Omental fat pad (tissue), 4 donors: ENCODE measurements at places on chromosomes 1 and 21.

DNA sequence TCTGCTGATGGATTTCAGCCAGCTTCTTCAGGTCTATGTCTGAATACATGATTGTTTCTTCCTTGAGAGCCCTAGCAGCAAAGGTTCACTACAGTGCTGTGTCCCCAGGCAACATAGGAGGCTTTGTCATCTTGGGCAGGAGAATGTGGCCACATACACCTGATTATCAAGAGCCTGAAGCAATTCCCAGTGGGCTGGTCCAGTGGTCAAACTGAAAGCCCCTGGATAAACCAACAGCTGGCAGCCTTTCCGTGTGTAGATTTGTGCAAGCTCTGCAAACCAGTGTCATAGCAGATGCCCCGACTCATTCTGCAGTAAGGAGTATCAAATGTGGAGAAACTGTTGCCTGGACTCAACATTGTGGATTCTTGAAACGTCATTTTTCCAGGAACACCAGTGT is 2.3 kb upstream of the GIPC2 start:
- DNase-seq, result no peak

DNA sequence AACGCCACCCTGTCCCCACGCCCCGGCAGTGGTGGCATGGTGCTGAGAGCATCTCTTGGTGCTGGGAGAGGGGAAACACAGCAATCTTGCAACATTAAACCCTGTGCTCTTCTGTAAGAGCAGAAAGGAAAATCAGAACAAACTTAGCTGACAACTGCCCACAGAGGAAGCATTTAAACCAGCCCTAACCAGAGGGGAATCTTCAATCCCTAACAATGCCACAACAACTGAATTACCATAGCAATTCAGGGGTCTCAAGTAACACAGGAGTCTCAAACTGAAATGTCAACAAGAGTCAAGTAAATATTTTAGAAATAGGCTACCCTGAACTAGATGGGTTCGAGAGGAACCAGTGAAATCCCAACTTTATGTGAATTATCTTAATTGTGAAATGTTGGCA is 1983.6 kb downstream of the NCAM2 start:
- no peak for DNase-seq

DNA sequence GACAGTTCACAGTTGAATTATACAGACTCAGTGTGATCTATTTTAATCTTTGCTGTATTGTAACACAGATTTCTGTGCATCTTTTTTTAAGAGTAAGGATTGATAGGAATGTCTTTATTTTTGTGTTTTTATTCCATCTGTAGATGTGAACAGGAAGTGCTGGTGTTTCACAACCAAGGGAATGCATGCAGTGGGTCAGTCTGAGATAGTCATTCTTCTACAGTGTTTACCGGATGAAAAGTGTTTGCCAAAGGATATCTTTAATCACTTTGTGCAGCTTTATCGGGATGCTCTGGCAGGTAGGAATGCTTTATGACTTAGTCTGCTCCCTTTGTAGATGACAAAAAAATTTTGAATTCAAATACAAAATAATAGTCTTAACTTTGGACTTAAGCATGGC is 84.5 kb downstream of the CC2D1B start:
- no peak for DNase-seq

GRCh38 chr1:223845037-223845809 is 524 bp downstream of the TP53BP2 start:
- DNase-seq, result no peak

DNA sequence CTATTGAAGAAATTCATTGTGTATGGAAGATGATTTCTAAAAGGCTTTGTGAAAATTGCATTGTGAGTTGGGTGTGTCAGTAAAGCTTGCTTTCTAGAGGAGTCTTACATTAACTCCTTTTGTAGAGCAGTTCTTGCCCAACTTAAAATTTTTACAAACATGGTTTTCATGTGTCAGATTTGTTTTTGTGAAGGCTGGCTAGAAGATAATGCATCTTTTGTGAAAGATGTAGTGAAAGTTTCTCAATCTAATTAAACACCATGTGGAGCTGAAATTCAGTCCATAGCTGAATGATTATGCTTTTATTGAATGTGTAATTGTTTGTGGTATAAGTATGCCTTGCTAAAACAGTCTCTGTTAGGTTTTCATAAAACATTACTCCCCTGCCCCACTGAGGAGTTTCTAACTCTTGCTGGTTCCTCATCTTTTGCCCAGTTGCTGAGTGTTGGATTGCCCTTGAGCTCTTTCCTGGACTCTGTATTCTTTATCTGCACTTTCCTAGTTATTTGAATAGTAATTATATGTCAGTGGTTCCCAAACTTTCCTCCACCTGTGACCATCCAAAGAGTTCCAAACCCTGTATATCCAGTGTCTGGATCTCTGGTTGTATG is 38.0 kb downstream of the KCTD3 start:
- DNase-seq, result no peak

DNA sequence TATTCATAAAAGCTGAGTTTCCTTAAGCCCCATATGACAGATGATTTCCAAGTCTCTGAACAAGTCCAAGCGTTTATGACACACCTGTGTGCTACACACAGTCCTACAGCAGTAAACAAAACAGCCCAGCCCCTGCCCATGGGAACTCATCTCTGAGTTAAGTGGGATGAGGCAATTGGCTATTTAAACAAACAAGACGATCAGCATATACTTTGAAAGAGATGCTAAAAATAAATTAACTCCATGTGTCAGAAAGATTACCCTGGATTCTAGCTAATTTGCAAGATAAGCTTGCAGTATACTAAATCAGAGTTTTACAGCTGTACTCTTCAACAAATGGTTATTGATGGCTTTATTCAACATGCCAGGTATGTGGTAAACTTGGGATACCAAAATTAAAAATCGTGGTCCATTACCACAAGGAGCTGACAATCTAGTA is 7.0 kb downstream of the PSMG1 start:
- DNase-seq, result no peak

DNA sequence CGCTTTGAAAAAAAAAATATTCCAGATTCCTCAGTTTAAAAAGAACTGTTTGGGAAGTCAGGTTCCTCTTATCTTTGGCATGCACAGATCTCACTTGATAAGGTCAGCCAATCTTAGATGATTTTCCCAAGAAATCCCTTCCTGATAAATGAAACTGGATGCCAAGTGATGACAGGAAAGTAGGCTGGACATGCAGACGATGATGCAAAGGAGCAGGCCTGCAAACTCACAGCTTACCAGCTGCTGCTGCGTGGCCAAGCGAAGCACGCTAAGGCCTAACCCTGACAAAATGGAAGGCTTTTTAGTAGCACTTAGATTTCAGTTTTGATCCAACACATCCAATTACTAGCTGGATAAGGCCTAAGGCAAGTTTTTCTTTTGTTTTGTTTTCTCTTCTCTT is 10.1 kb downstream of the TADA1 start:
- no peak for DNase-seq

DNA sequence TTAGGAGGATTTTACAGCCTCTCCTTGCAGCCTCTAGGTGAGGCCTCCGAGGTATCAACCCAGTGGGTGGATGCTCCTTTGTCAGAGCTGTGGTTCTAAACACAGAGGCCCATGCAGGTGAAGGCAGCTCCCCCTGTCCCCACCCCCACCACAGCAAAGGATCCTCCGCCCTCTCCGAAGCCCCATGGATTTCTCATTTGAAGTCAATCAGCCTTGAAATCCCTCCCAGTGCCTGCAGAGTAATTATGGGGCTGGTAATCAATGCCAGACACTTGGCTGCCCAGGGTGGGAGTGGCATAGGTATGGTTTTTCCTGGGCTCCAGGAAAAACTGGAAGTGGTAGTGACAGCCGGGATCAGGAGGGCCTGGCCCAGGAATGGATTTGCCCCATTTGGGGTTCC is 119.5 kb upstream of the CSF3R start:
- DNase-seq, result no peak

GRCh38 chr1:231856894-231857293 is 230.3 kb downstream of the DISC1 start:
- no peak for DNase-seq

DNA sequence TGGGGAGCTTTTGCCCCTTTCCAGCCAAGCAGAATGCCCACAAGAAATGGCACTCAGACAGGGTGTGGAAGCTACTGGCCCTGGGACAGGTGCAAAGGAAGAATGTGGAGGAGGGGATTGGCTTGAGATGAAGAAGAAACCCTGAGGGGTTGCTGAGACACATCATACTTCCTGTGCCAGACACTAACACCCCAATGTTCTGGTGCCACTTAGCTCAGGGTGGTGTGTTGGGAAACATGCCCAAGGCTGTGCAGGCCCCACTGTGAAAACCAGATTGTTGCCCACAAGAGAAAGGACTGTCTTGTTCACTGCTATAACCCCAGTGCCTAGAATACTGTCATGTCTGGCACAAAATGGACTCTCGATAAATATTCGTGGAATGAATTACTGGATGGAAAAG is 9.9 kb upstream of the PAQR6 start:
- no peak for DNase-seq

DNA sequence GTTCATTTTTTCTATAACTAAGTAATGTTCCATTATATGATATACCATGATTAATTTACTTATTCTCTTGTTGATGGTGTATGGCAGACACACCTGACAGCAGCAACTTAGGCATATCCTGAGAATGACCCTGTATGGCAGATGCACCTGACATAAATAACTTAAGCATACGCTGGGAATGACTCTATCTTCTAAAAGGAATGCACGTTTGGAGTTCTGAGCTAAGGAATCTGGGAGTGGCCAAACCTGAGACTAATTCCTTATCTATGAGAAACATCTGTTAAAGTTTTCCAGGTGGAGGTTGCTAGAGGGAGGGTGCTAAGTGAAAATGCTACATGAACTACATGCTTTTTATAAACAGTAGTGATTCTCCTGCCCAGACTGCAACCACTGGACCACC is 96.7 kb upstream of the RGS18 start:
- no peak for DNase-seq

DNA sequence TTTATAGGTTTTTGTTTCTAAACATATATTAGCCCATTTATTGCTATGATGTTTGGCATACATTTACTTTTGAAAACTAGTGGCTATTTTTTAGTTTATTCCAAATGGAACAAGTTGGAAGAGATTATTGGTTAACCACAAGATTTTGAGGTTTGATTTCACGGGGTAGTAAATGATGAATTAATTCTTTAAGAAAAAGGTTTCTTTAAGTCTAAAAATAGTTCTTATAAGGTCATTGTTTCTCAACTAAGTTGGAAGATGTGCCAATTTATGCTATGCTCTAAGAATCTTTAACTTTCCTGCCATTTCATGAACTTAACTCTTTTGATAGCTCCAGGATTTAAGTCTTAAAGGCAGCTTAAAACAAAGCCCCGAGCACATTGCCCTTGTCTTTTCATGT is 183.8 kb downstream of the LMO4 start:
- DNase-seq, result no peak

DNA sequence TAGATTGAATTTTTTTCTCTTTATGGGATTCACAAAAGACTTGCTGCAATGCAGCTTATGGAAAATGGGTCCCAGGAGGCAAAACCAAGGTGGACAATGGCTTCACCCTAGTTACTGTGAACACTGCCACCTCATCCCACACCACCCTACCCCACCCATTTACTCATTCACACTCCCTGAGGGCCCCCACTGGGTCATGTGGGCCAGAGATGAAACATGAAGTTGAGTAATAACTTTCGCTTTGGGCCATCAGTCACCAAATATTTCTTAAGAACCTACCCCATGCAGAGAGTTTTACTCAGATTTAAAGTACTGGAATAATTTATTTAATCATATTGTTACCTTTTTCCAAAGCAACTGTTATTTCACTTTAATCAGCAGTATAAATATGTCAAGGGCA is 191.8 kb downstream of the TPR start:
- no peak for DNase-seq

DNA sequence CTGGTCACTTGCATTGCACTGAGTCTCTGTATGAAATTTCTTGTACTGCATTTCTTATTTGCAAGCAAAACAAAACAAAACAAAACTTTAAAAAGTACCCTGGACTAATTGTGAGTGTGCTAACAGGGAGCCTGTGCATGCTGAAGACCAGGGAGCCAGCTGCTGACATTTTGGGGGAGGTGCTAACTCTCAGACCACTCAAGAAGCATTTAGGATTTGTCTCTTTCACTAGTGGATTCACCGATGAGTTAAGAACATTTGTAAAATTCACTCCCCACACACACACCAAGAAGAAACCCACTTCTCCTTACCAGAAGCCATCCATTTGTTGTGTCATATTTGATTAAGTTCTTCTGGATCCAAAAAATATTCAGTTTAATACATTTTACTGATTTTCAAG is 95.7 kb upstream of the C1orf105 start:
- DNase-seq, result no peak

DNA sequence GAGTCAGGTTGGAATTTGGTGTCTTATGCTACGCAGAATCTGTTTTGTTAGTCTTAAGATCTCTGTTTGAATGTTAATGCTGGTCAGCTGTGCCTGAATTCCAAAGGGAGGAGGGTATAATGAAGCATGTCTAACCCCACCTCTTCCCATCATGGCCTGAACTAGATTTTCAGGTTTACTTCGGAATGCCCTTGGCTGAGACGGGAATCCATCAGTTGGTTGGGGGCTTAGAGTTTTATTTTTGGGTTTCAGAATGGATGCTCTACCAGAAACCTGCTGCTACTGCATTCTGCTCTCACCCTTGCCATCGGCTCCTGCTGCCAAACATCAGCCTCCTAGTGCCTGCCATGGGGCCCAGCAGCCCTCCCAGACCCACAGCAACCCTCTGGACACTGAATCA is 24.1 kb upstream of the ETV3 start:
- DNase-seq, result no peak

DNA sequence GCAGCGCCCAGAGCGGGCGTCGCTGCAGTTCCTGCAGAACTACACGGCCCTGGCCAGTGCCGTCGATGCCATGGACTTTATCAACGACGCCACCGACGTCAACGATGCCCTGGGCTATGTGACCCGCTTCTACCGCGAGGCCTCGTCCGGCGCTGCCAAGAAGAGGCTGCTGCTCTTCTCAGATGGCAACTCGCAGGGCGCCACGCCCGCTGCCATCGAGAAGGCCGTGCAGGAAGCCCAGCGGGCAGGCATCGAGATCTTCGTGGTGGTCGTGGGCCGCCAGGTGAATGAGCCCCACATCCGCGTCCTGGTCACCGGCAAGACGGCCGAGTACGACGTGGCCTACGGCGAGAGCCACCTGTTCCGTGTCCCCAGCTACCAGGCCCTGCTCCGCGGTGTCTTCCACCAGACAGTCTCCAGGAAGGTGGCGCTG is 22.0 kb downstream of the COL6A1 start:
- DNase-seq, result no peak

GRCh38 chr1:62435231-62436038 is 1.4 kb upstream of the USP1 start:
- DNase-seq, result no peak

DNA sequence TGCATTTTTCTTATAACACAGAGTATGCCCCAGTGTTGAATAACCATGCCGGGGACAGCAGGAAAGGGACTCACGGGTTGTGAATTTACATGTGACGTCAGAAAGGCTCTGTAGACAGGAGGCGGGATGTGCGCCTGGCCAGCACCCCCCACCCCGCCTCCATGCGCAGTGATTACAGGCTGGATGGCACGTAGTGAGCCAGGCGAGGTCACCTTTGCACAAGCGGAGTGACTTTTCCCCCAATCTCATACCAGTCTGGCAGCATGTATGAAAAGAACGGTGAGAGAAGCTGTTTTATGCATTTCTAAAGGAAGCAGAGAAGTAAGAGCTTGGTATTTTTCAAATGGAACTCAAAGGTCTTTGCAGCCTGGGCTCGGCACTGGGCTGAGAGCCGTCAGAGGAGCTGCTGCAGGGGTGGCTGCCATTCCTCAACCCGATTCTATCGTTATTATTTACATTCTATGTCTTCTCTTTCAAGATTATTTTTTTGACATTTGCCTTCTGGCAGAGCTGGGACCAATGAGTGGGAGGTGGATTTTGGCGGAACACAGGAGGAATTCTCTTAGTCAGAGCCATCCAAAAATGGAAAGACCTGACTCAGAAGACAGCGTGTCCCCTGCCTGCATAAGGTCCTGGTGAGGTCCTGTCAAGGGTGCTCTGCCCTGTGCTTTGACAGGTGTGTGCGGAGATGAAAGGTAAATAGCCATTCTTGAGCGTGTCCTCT is 115.6 kb upstream of the SLC45A1 start:
- no peak for DNase-seq
